ENCODE measurements at places on chromosomes 12 and 14.

- no peak for DNase-seq
These were observed 9.4 kb downstream of the CLBA1 start for GRCh38 chr14:104994978-104995377.

DNA sequence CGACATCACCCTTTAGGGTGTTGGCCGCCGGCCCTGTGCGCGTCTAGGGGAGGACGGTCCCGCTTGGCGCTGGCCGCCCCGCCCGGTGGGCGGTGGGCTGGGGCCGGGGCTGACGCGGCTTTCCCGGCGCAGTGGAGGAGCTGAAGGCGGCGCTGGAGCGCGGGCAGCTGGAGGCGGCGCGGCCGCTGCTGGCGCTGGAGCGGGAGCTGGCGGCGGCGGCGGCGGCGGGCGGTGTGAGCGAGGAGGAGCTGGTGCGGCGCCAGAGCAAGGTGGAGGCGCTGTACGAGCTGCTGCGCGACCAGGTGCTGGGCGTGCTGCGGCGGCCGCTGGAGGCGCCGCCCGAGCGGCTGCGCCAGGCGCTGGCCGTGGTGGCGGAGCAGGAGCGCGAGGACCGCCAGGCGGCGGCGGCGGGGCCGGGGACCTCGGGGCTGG is 3.6 kb downstream of the TNFAIP2 start:
- DNase-seq, result no peak

GRCh38 chr12:16165506-16165905 is 112.0 kb downstream of the SLC15A5 start:
- no peak for DNase-seq

- DNase-seq, result no peak
These were observed 64.2 kb downstream of the LGR5 start for GRCh38 chr12:71503579-71504391.

DNA sequence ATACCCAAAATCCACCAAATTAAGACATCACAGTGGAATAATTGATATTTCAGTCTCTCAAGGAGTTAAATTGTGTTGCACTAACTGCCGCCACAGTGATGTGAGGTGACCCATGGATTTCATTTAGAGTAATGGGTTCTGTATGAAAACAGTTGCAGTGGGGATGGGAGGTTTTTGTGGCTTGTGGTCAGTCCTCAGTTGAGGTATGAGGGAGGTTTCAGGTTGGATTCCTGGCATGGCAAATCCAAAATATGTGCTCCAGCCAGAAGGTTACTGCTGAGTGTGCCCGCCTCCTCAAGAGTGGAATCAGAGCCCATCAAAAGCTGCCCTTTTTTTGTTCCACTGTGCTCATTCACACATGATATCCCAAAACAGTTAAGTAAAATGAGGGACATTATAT is 487.1 kb downstream of the EGLN3 start:
- no peak for DNase-seq

DNA sequence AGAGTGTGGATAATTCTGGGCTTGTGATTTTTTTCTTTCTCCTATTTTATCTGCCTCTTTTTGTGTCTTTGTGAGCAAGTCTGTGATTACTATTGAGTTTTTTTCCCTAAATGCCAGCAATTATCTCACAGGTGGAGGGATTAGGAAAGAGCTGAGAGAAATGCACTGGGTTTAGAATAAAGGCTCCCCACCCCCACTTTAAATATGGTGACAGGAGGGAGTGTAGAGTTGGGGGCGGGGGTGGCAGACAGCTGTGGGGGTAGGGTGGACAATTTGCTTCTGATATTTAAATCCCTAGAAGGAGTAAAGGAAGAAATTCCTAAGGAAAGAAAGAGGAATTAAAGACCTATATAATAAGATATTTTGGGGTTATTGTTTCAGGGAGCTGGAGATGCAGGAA is 145.9 kb downstream of the NRXN3 start:
- no peak for DNase-seq
